Anterior cingulate cortex (tissue), 58 donors: ENCODE measurements at places on chromosomes 4 and X.

- no peak for DNase-seq
Observed at GRCh38 chr4:114365591-114365990, 233.0 kb upstream of the UGT8 start.

- DNase-seq: no peak
Observed at GRCh38 chrX:14015294-14015693, 14.4 kb downstream of the GEMIN8 start.

GRCh38 chr4:142021181-142021580 is 384.8 kb downstream of the IL15 start:
- DNase-seq: no peak

GRCh38 chr4:172654457-172654856 is 514.2 kb upstream of the GALNT7 start:
- no peak for DNase-seq

DNA sequence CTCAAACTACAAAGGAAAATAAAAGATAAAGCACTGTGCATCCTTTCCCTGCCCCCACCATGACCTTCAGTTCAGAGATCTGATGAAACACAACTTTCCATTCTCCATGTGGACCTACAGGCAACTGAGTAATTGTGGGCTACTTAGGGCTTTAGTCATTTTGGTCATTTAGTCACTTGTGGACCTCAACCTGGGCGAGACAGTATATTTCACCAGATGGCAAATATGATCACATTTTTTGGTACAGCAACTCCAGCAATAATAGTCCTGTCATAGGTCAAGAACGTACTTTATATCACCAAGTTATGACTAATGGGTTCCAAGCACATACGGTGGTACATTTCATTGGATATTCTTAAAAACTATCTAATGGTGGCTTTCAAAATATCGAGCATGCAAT is 141.2 kb downstream of the PDGFC start:
- no peak for DNase-seq

- DNase-seq: no peak
Observed at GRCh38 chr4:108118505-108118904, 50.2 kb downstream of the LEF1 start.

GRCh38 chr4:75673959-75674328 is 733 bp upstream of the G3BP2 start:
- no peak for DNase-seq

DNA sequence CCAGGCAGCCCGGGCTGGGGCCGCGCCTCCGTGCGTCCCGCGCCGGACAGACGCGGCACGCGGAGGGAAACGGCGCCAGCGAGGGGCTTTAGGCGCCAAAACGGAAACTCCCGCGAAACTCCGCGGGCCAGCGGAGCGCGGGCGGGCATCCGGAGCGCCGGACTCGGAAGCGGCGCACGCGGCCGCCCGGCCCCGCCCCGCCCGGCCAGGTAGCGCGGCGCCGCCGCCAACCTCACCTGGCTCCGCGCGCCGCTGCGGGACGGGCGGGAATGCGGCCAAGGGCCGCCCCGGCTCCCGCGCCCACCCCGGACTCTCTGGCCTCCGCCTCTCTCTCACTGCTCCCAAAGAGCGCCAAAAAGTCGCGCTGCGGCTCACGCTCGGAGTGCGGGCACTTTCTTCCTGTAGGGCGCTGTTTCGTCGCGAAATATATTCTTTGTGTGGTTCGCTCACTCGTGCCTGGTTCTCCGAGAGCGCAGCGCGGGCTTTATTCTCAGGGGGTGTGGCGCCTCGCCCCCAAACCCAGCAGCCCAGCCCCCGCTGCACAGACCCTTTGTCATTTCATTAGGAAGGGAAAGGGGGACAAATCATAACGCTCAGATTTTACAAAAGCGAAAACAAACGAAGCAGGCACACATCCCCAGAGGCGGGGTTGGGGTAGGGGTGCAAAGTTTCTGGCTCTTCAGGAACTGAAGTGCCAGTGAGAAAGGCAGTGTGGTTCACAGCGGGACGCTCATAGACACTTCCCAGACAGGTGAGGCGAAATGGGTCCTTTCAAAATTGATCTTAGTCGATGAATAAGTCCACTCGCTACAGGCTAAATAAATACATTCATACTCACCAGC is 961 bp upstream of the MBNL3 start:
- no peak for DNase-seq

DNA sequence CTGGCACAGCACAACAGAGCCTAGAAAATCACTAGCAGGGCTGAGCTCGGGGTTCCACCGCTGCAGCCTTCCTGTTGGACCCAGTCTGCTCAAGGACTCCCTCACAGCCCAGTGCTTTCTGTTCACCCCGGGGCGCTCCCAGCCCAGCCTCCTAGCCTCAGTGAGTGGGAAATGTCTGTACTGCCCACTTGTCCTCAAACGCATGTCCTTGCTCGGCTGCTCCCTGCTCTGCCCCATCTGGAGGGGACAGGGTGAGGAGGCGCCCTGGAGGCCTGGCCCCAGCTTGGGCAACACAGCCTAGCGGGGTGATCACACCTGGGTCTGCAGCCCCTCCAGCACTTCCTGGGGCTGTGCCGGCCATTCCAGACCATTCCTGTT is 11.9 kb upstream of the CCNQ start:
- DNase-seq: no peak

- no peak for DNase-seq
Observed at GRCh38 chrX:13721371-13721770, 13.0 kb downstream of the TRAPPC2 start.

DNA sequence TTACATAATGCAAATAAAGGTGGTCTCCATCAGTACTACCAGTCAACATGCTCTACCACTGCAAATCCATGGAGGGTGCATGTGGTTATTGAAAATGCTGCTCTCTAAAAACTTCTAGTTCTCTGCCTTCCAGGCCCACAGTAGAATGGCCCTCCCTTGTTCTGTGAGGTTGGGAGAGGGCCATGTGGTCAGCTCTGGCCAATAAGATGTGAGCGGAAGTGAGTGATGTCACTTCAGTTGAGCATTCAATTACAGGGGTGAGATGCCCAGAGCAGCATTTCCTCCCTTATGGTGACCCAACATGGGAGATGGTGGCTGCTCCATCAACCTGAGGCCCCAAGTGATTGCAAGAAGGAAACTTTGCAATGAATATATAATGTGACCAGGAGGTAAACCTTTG is 148.8 kb downstream of the CPEB2 start:
- DNase-seq: no peak

DNA sequence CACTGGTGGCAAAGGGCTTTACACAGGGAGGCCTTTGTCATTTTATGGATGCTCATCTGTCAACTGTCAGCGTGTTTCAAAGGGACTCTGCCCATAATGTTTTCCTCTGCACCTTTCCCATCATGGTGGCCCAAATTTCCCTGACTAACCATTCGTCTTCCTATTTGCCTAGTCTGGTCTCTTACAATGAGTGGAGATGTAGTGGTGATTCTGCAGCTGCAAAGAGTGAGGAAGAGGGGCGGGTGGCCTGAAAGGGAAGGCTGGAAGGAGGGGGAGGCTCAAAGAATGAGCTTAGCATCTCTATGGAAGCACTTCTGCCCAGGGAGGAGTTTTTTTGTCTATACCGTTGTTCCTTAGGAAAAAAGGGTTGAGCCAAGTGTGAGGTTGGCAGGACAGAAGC is 447.5 kb downstream of the NKX6-1 start:
- no peak for DNase-seq

DNA sequence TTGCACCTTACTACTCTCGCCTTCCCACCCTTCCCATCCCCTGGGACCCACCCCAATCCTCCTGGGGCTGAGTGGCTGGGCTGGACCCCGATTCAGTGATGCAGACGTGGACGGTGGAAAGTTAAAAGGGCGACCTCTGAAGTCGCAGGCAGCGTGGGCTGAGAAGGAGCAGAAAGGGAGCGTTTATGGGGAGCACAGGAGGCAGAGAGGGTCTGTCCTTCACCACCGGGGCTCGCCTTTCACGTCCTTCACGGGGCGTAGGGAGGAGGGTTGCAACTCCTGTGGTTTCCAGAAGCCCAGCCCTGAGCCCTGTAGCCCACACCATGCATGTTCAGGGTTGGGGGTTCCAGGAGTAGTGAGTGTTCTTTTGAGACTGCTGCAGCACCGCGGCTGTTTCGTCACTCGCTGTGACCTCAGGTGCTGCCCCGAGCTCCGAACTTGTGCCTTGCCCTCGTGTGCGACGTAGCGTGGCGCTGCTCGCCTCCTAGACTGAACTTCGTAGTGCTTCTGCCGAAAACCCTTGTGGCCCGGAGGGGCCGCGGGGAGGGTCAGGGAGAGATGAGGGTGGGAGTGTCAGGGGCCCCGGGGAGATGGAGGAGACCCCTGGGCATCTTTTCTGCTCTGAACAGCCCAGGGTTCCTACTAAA is 1.6 kb downstream of the NHS start:
- DNase-seq: no peak

GRCh38 chr4:43296946-43297528 is 404.5 kb downstream of the GRXCR1 start:
- no peak for DNase-seq

DNA sequence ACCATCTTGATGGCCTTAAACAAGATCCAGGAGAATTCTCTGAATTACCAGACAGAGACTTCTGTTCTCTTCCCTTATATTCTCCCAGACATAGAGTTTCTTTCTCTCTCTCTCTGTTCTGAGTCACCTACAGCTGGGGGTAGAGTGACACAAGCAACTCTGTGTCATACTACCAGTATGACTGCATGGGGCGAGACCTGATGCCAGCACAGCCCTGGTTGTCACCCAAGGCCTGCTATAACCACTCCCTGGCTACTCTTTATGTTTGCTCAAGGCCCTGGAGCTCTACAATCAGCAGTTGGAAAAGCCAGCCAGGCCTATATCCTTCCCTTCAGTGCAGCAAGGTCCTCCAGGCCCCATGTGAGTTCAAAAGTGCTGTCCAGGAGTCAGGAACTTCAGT is 114.2 kb upstream of the TENT5D start:
- DNase-seq: no peak

DNA sequence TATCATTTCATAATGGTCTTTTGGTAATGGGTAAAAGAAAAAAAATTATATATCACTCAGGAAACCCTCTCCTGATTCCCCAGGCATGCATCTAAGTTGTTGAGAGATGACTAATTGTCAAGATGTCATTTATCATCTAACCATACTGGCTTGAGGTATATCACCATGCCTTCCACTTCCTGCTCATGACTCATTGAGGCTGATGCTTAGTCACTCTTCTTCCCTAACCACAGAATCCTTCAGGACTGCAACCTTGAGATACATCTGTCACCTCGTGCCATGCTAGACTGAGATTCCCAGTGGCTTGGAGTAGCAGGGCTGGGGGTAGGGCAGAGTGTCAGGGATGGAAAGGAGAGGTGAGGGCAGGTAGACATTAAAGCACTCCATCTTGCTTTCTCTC is 782.5 kb upstream of the INTU start:
- DNase-seq: no peak

- DNase-seq: no peak
Observed at GRCh38 chr4:152579107-152579764, 43.3 kb upstream of the FBXW7 start.

DNA sequence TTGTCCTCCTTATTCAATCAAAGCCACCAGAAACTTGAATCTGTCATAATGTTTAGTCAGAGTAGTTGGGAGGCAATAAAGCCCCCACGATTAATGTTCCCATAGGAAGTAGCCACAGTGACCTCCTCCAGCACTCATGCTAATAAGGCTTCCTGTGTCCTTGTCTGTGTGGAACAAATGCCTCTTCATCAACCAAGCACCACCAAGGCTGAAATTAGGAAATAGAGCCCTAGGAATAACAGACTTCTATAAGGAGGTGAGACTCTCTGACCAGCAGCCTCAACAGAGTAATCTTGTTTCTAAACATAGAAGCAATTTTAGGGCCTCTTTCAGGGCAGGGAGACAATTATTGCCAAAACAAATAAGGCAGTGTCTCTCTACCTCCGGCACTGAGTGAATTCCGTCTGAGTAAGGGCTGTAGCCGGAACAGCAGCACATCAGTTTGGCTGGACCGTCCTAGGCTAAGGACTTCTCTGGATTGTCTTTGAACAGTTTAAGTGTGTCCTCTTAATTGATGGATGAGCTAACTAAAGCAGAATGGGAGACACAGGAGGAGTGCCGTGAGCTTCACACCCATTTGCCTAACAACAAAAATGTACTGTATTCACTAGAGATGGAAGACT is 329.2 kb upstream of the HAND2 start:
- DNase-seq: no peak

DNA sequence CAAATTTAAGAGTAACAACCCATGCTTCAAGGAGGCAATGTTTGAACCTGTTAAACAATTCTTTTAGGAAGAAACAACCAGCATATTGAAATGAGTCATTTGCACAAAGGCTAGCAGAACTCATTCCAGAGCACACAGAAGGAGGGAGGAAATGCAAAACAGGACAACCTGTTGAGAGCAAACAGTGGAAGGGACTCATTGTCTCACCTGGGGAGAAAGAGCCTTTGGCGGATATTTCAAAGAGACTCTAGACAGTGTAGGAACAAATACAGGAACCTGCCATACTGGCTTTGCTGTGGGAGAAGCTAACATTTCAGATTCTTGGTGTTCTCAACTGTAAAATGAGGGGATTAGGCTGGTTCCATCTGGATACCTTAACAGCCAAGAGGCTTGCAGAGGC is 14.8 kb upstream of the RASGEF1B start:
- DNase-seq: no peak

GRCh38 chrX:125205133-125205917 is 114.3 kb upstream of the TEX13C start:
- peak; percentile 33 for DNase-seq

DNA sequence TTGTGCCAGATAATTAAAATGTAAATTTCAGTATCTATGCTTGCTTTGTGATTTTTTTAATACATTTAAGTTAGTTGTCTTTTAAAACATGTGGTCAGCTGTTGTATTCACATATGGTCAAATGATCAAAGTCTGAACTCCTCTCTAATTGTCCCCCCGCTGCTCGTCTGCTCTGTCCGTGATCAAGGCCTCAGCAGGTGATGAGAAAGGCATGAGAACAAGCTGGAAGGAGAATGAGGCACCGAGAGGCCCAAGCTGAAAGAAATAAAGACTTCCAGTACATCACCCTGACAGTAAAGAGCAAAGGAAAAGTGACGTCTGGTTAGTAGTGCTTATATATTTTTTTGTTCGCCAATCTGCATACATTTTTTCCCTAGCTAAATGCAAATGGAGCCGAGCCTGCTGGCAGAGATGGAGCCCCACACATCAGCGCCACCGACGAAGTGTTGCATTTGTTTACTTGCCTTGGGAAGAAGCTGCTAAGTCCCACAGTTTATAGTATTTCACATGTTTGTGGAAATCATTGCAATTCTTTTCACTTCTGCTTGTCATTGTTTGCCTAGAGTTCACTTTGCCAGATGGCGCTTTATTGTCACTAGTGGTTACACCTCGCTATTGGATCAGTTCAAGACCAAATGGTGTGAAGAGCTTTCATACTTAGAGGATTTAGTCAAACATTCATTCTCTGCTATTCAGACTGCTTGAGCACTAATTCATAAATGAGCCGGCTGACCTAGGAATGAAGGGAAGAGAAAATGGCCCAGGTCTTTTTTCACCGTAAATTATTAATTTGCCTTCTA is 181.5 kb downstream of the ZIC3 start:
- DNase-seq: no peak

GRCh38 chr4:37995981-37996775 is 36.0 kb downstream of the PTTG2 start:
- DNase-seq: no peak

GRCh38 chr4:4361883-4362282 is 25.0 kb upstream of the NSG1 start:
- DNase-seq: no peak

- DNase-seq: no peak
Observed at GRCh38 chrX:137413190-137413589, 152.7 kb upstream of the ZIC3 start.

GRCh38 chr4:175947117-175947722 is 118.4 kb upstream of the WDR17 start:
- DNase-seq: no peak

GRCh38 chr4:127782275-127783025 is at the start of gene HSPA4L:
Gene HSPA4L (plus strand): TSS chr4:127782322. CDS start chr4:127782551, 229 bp downstream.
- peak; percentile 81 for DNase-seq
